ENCODE measurements at places on chromosomes 12 and 14.

GRCh38 chr12:19239616-19240234, 110.2 kb downstream of the PLEKHA5 start:
- DNase-seq, result peak; percentile 7

GRCh38 chr14:102951034-102951433, 28.6 kb downstream of the AMN start:
- peak; percentile 79 for DNase-seq

DNA sequence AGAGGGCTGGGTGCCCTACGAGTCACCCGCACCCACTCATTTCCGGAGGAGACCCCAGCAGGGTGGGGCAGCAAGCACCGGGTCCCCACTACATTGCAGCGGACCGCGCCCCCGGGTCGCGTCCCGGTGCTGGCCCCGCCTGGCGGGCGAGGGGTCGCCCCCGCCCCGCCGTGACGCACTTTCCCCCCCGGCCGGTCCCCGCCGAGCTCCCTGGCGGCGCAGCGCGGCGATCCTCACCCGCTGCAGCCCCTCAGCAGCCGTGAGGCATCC, 106.1 kb downstream of the PRICKLE1 start:
- no peak for DNase-seq

- no peak for DNase-seq
These were observed 87.0 kb upstream of the VRK1 start for GRCh38 chr14:96710060-96710666.

GRCh38 chr14:104147346-104148125, 9.1 kb downstream of the KIF26A start:
- no peak for DNase-seq

DNA sequence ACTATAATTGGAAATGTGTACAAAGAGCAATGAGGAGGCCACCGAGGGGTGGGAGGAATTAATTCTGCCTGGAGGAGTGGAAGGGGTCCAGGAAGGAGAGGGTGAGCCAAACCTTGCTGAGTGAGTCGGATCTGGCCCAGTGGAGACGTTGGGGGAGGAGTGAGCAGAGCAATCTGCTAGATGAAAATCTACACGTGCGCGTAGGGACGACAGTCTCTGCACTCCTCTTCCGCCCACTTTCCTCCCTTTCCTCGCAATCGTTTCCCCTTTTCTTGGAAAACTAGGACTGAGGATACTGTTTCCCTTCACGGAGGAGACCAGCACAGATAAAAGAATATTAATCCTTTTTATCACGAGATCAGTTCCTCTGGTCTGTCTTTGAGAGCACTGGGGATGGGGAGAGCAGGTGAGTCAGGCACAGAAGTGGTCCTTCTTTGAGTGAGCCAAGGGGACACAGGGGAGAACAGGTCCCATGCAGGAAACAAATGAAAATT, 2.9 kb upstream of the NAB2 start:
- no peak for DNase-seq

DNA sequence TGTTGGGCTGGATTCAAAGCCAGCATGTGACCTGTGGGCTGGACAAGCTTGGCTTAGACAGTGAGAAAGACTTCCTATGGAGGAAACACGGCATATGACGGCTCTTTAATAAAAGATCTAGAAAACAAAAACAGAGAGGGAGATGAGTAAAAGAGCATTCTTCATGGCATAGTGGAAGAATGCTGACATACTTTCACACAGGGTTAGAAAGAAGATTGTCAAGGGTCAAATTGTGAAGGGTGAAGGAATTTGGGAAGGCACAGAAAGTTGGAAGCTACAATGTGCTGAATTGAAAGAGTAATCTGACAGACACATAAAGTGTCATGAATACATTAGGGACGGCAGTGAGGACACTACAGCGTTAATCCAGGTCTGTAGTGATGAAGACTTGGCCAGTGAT, 63.4 kb downstream of the GALNT4 start:
- DNase-seq, result no peak

DNA sequence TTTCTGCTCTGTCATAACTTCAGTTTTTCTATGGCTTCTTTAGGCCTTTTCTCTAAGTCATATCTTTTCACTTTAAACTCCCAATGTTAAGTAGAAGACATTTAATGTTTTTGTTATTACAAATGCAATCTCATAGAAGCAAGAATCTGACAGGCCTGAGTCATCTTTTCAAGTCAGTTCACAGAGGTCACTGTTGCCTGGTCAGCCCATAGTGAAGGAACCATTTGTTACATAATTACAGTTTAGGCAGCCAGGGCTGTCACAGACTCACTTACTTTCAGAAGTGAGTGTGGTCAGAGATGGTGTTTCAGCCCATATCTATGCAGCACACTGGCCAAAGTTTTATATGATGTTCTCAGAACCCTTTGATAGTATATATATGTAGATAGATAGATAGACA, 46.5 kb downstream of the CCER1 start:
- no peak for DNase-seq

- no peak for DNase-seq
These were observed 352.2 kb upstream of the KITLG start for GRCh38 chr12:88932457-88932856.

DNA sequence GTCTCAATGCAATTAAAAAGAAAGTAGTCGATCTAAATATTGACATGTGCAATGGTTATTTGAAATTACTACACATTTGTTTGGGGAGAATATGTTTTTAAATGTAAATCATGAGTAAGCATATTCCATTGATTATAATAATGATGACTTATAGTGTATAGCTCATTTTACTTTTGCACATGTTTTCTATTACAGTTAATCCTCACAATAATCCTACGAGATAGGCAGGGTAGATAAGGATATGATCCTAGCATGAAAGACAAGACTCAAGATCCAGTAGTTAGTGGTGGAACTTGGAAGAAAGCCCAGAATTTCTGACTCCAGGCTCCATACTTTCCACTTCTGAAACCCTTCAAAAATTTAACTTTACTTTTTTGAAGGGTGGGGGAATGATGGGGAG, 94.0 kb downstream of the NAV3 start:
- no peak for DNase-seq

- DNase-seq, result no peak
These were observed 151.1 kb downstream of the DACT1 start for GRCh38 chr14:58788655-58789503.

- no peak for DNase-seq
These were observed 364.8 kb downstream of the NELL2 start for GRCh38 chr12:44511289-44511688.

Measured in substantia nigra (tissue), 51 donors.